Pancreas (tissue), 10 donors: ENCODE measurements at places on chromosomes 4 and X.

- H3K36me3 ChIP-seq: no peaks in the 10 kb centered on the region
- H3K4me3 ChIP-seq: no peak overlapping the region
- H3K27me3 ChIP-seq: no peaks in the 10 kb centered on the region
- H3K4me1 ChIP-seq: no peaks in the 10 kb centered on the region
- no peak for DNase-seq
Measured at GRCh38 chr4:80035336-80035735, 37.7 kb downstream of the ANTXR2 start.

- H3K4me3 ChIP-seq: peak overlapping the region; percentile 60
- peak overlapping the region; percentile 71 for H3K27ac ChIP-seq
- H3K27me3 ChIP-seq: no peaks in the 10 kb centered on the region
- no peaks in the 10 kb centered on the region for H3K4me1 ChIP-seq
Measured at GRCh38 chr4:88457307-88458103, 586 bp downstream of the HERC5 start.

GRCh38 chr4:56530269-56531148 is 24.9 kb downstream of the ARL9 start:
- peaks cover 8% of the 10 kb centered on the region for H3K27me3 ChIP-seq
- peak; percentile 64 for DNase-seq
- H3K4me3 ChIP-seq: peak overlapping the region; percentile 57
- no peak overlapping the region for H3K27ac ChIP-seq
- no peaks in the 10 kb centered on the region for H3K36me3 ChIP-seq

GRCh38 chr4:17368408-17368807 is 143.5 kb downstream of the QDPR start:
- DNase-seq: no peak
- no peak overlapping the region for H3K4me3 ChIP-seq
- no peak overlapping the region for H3K27ac ChIP-seq
- H3K36me3 ChIP-seq: no peaks in the 10 kb centered on the region

- DNase-seq: no peak
- no peak overlapping the region for H3K27ac ChIP-seq
- H3K36me3 ChIP-seq: no peaks in the 10 kb centered on the region
- H3K4me1 ChIP-seq: peaks cover 22% of the 10 kb centered on the region
Measured at GRCh38 chr4:123603165-123603564, 206.6 kb downstream of the SPRY1 start.

- no peak overlapping the region for H3K4me3 ChIP-seq
- no peaks in the 10 kb centered on the region for H3K4me1 ChIP-seq
- no peaks in the 10 kb centered on the region for H3K27me3 ChIP-seq
- H3K36me3 ChIP-seq: no peaks in the 10 kb centered on the region
Measured at GRCh38 chrX:74670028-74670427, 55.6 kb upstream of the RLIM start.

- DNase-seq: no peak
- H3K27me3 ChIP-seq: no peaks in the 10 kb centered on the region
- H3K36me3 ChIP-seq: no peaks in the 10 kb centered on the region
Measured at GRCh38 chr4:169243825-169244609, 26.7 kb downstream of the SH3RF1 start.

DNA sequence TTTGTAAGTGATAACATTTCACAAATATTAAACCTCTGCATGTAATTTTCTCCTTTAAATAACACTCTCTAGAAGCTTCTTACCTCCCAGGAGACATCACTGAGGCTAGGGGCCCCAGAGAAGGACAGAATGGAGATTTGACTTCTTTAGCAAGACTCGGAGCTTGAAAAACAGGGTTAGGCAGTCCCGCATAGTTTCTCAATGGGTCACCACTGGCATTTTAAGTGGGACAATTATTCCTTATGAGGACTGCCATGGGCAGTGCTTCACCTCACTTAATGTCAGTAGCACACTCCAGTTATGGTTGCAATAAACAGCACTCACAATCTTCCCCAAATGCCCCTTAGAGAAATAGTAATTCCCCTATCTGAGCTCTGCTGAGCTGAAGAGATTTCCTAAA is 66.7 kb upstream of the NOCT start:
- H3K27me3 ChIP-seq: no peaks in the 10 kb centered on the region
- no peaks in the 10 kb centered on the region for H3K4me1 ChIP-seq
- no peak overlapping the region for H3K27ac ChIP-seq
- DNase-seq: no peak
- no peaks in the 10 kb centered on the region for H3K36me3 ChIP-seq
- H3K4me3 ChIP-seq: no peak overlapping the region

- no peak overlapping the region for H3K27ac ChIP-seq
- H3K4me1 ChIP-seq: no peaks in the 10 kb centered on the region
- no peaks in the 10 kb centered on the region for H3K27me3 ChIP-seq
- no peak for DNase-seq
- H3K36me3 ChIP-seq: no peaks in the 10 kb centered on the region
Measured at GRCh38 chr4:53694666-53695065, 103.4 kb upstream of the LNX1 start.

- H3K27ac ChIP-seq: no peak overlapping the region
- H3K4me3 ChIP-seq: no peak overlapping the region
- no peaks in the 10 kb centered on the region for H3K36me3 ChIP-seq
Measured at GRCh38 chr4:101970547-101971155, 180.1 kb downstream of the BANK1 start.

- no peak overlapping the region for H3K4me3 ChIP-seq
- DNase-seq: no peak
- no peaks in the 10 kb centered on the region for H3K27me3 ChIP-seq
- no peaks in the 10 kb centered on the region for H3K36me3 ChIP-seq
- no peaks in the 10 kb centered on the region for H3K4me1 ChIP-seq
Measured at GRCh38 chrX:13069771-13070416, 25.5 kb upstream of the FAM9C start.

GRCh38 chr4:111838406-111838930 is 306.8 kb upstream of the FAM241A start:
- H3K4me1 ChIP-seq: no peaks in the 10 kb centered on the region
- DNase-seq: no peak
- no peak overlapping the region for H3K27ac ChIP-seq
- no peaks in the 10 kb centered on the region for H3K36me3 ChIP-seq
- H3K4me3 ChIP-seq: no peak overlapping the region

DNA sequence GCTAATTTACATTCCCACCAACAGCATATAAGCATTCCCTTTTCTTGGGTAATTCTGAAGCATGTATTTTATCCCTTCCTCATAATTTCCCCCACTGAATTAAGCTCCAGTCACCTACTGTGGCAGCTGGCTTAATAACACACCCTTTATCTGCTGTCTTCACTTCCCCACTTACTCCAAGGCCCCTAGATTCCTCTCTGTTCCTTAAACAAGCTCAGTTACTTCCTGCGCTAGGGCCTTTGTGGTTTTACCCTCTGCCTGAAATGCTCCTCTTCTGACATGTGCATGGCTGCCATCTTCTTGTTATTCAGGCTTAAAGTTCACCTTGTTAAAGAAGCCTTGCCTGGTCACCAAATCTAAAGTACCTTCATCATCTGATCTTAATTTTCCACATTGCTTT is 47.2 kb upstream of the RPS6KA3 start:
- no peak overlapping the region for H3K4me3 ChIP-seq
- no peak for DNase-seq
- peaks cover 2% of the 10 kb centered on the region for H3K27me3 ChIP-seq
- H3K27ac ChIP-seq: no peak overlapping the region

DNA sequence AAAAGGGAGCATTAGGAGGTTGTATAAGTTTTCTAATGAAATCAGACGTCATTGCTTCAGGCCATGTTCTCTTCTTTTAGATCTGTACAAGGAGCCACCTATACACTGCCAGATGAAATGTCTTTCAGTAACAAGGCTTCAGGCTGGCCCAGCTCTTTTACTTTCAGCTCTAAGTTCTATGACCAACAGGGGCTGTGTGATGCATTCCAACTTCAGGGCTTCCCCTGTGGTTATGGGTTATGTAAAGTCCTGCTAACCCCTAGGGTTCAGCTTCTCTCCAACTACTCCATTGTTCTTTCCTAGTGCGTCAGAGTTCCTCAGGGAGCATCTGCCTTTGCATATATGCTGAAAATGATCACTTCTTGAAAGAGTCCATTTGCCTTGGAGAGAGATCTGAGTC is 79.4 kb upstream of the TTC29 start:
- H3K36me3 ChIP-seq: no peaks in the 10 kb centered on the region
- no peak overlapping the region for H3K27ac ChIP-seq
- no peaks in the 10 kb centered on the region for H3K4me1 ChIP-seq
- DNase-seq: no peak

DNA sequence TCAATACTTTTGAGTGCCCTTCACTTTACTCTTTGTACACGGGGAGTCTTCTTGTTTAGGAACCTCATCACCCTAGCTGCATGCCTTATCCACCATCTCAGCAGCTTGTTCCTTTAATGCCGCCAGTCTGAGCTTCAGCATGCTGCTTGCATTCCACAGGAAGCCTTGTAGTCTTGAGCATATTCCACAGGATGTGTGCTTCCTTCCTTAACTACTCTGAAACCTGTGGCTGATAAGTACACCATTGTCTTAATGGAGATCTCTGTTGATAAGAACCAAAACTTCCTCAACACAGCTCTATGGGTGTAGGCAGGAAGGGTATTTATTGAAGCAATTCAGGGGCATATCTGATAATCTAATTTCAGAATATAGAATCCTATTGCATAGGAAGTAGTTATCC is 24.4 kb upstream of the CCNI start:
- DNase-seq: no peak
- H3K27me3 ChIP-seq: no peaks in the 10 kb centered on the region
- H3K4me3 ChIP-seq: no peak overlapping the region
- peaks cover 10% of the 10 kb centered on the region for H3K4me1 ChIP-seq
- H3K27ac ChIP-seq: no peak overlapping the region
- no peaks in the 10 kb centered on the region for H3K36me3 ChIP-seq

DNA sequence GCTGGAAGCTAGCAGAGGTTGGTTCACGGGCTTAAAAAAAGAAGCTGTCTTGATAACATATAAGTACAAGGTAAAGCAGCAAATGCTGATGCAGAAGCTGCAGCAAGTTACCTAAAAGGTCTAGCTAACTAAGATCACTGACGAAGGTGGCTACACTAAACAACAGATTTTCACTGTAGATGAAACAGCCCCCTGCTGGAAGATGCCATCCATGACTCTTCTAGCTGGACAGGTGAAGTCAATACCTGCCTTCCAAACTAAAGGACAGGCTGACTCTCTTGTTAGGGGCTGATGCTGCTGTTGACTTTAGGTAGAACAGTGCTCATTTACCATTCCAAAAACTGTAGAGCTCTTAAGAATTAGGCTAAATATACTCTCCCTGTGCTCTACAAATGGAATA is 99.5 kb downstream of the FBXW7 start:
- H3K4me1 ChIP-seq: no peaks in the 10 kb centered on the region
- H3K27ac ChIP-seq: no peak overlapping the region
- no peaks in the 10 kb centered on the region for H3K27me3 ChIP-seq
- H3K4me3 ChIP-seq: no peak overlapping the region
- DNase-seq: no peak

- H3K36me3 ChIP-seq: no peaks in the 10 kb centered on the region
- no peaks in the 10 kb centered on the region for H3K27me3 ChIP-seq
- H3K27ac ChIP-seq: no peak overlapping the region
- DNase-seq: no peak
Measured at GRCh38 chr4:110175634-110176033, 22.8 kb downstream of the ELOVL6 start.

DNA sequence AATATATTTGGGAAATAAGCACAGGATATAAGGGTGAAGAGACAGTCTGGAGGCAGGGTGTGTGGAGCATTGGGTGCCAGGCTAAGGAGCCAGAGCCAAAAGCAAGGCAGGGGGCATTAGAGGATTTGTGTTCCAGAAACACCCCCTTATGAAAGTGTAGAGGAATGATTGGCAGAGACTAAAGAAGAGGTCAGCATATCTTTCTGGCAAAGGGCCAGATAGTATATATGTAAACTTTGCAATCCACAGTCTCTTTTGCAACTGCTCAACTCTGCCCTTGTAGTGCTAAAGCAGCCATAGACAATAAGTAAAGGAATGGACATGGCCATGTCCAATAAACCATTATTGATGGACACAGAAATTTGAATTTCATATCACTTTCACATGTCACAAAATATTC is 3.6 kb upstream of the SLC9A6 start:
- DNase-seq: no peak
- no peaks in the 10 kb centered on the region for H3K4me1 ChIP-seq
- no peaks in the 10 kb centered on the region for H3K27me3 ChIP-seq

- H3K4me1 ChIP-seq: peaks cover 6% of the 10 kb centered on the region
- peak overlapping the region; percentile 31 for H3K4me3 ChIP-seq
- DNase-seq: peak; percentile 86
- H3K27ac ChIP-seq: no peak overlapping the region
Measured at GRCh38 chr4:140764785-140765392, 8.7 kb upstream of the TBC1D9 start.

GRCh38 chrX:78661836-78662235 is 2.7 kb upstream of the RTL3 start:
- H3K4me1 ChIP-seq: no peaks in the 10 kb centered on the region
- no peaks in the 10 kb centered on the region for H3K36me3 ChIP-seq
- DNase-seq: no peak
- no peaks in the 10 kb centered on the region for H3K27me3 ChIP-seq
- H3K4me3 ChIP-seq: no peak overlapping the region

GRCh38 chrX:23334848-23335599 is at the start of gene PTCHD1:
Gene PTCHD1, plus strand, starts transcription at chrX:23334849. Its CDS starts 27 bp downstream, at chrX:23334876.
- no peak within 1 kb of the TSS for H3K4me3 ChIP-seq
- no peaks in the 10 kb centered on the region for H3K4me1 ChIP-seq
- H3K27me3 ChIP-seq: no peaks in the 10 kb centered on the region
- H3K27ac ChIP-seq: no peak within 1 kb of the TSS
- no peaks in the 10 kb centered on the region for H3K36me3 ChIP-seq

DNA sequence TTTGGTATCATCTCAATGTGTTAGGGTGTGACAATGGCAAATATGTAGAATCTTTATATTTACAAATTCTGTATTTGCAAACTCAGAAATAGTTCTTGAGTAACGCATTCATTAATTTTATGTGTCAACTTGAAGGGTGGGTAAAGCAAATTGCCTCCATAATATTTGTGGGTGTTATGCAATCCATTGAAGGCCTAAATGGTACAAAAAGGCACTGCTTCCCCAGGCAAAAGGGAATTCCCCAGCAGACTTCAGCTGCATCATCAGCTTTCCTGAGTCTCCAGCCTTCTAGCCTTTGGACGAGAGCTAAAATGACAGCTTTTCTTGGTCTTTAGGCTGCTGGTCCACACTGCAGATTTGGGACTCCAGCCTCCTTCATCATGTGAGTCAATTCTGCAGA is 292.2 kb upstream of the PCDH7 start:
- no peak overlapping the region for H3K27ac ChIP-seq
- no peak for DNase-seq
- no peak overlapping the region for H3K4me3 ChIP-seq
- no peaks in the 10 kb centered on the region for H3K4me1 ChIP-seq
- no peaks in the 10 kb centered on the region for H3K27me3 ChIP-seq

DNA sequence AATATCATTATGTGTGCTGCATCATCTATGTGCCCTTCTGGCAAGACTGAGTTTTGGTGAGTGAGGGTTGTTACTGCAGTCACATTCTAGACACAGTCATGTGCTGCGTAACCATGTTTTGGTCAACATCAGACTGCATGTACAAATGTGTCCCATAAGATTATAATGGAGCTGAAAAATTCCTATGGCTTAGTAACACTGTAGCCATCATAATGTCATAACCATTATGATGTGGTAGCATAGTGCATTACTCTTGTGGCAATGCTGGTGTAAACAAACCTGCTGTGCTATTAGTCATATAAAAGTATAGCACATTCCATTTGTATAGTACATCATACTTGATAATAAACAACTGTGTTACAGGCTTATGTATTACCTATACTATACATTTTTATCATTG is 198.1 kb upstream of the NUDT6 start:
- H3K27me3 ChIP-seq: no peaks in the 10 kb centered on the region
- no peak for DNase-seq
- H3K4me3 ChIP-seq: no peak overlapping the region
- H3K27ac ChIP-seq: no peak overlapping the region
- no peaks in the 10 kb centered on the region for H3K4me1 ChIP-seq
